ENCODE measurements at places on chromosomes 3 and 15.

GRCh38 chr15:88255484-88256278, 858 bp downstream of the NTRK3 start:
- no peak for DNase-seq

DNA sequence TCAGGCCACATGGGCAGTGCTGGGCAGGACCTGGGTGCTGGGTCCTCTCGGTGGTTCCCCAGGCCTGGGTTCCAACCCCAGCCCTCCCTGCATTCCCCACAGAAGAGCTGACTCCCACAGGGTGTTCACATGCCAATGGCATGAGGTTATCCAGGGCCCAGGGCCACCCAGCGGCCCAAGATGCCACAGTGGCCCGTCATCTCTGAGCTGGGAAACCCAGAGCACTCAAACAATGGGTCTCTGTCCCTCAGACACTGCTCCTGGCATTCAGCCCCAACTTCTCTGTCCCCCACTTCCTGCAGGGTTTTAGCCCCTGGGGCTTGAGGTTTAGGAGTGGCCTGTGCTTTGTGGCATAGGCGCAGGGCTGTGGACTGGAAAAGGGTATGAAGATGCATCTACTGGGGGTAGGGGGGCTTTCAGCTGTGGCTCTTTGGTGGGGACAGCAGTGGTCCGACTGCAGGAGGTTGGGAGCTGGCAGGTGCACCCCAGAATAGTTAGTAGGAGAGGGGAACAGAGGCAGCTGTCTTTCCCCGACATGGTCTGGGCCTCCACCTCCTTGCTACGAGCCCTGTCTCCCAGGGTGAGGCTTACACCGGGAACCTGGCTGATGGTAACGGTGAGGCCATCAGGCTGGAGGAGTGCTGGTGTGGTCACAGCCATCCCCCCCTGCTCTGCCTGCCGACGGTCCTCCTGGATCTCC, 1.7 kb downstream of the CCDC9B start:
- DNase-seq = no peak

DNA sequence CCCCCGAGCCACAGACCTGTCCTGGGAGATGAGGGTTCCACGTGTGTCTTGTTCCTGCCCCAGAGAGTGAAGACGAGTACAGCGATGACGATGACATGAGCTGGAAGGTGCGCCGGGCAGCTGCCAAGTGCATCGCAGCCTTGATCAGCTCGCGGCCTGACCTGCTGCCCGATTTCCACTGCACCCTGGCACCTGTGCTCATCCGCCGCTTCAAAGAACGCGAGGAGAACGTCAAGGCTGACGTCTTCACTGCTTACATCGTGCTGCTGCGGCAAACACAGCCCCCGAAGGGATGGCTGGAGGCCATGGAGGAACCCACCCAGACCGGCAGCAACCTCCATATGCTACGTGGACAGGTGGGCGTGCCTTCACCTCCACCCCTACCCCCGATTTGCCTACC, 18.6 kb downstream of the CAND2 start:
- DNase-seq = no peak

- DNase-seq = no peak
Measured at GRCh38 chr3:14608298-14608697, 43.3 kb upstream of the CCDC174 start.

GRCh38 chr15:66842710-66843441, 140.8 kb downstream of the SMAD6 start:
- DNase-seq = no peak

GRCh38 chr3:38018296-38019266, 10.9 kb downstream of the PLCD1 start:
- no peak for DNase-seq

DNA sequence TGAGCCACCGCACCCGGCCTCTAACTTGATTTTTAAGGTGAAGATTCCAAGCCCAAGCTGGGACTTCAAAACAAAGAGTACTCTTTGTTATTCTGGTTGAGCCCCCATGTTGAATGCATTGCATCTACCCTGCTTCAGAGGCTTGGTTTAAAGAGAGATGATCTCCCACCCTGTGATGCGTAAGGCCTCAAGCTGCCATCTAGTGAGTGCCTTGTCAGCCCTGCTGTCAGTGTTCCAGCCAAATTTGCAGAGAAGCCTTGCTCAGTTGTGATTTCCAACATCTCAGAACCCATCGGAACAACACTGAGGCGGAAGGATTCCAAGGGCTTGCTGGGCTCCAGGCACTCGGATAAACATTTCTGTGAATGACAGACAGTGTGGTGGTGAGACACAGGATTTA, 210.7 kb upstream of the RGMA start:
- DNase-seq = no peak

- no peak for DNase-seq
Measured at GRCh38 chr3:80734920-80735319, 967.1 kb upstream of the ROBO1 start.

- peak; percentile 55 for DNase-seq
Measured at GRCh38 chr3:50436114-50436674, 67.2 kb downstream of the CACNA2D2 start.

DNA sequence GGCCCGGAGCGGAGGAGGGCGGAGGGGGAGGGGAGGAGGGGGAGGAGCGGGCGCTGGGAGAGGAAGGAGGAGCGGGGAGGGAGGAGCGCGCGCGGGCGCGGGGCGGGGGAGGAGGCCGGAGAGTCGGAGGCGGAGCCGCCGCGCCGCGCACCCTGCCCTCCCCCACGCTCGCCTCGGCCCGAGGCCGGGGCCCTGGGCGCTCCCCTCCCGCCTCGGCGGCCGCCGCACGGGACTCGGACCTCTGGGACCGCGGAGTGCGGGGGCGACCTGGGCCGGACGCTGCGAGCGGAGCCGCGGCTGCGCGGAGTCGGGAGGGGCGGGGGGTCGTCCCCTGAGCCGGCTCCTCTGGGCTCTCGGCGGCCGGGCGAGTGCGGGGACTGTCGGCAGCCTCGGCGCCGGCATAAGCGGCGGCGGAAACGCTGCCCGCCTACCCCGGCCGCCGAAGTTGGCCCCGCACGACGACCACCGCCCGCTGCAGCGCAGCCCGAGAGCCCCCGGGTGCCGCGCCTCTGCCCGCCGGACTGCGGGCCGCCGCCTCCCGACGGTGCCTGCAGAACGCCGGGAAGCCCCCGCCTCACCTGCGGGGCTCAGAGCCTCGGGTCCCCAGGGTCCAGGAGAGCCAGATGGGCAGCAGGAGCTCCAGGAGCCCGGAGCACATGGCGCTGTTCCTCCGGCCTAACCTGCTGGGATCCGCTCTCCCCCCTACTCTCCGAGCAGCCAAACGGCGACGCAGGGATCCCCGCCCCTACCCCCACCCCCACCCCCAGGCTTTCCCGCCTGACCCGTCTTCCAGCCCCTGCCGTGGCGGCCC, 406 bp upstream of the GABRB3 start:
- no peak for DNase-seq

DNA sequence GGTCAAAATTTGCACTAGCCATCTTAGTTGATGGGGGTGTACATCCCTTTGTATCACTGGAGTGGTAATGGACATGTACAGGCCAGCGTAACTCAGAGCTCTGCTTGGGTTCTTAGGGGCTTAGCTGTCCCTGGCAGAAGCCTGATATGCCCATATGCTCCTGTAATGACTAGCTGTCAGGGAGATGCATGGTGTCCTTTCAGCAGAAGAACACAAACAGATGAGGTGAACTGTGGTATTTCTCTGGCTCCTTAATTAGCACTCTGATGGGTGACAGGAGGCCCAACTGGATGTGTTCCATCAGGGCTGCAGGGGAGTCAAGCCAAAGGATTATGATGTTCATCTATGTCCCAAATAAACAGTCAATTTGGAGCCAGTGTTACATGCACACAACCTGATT, 774.5 kb downstream of the AGBL1 start:
- DNase-seq = no peak

DNA sequence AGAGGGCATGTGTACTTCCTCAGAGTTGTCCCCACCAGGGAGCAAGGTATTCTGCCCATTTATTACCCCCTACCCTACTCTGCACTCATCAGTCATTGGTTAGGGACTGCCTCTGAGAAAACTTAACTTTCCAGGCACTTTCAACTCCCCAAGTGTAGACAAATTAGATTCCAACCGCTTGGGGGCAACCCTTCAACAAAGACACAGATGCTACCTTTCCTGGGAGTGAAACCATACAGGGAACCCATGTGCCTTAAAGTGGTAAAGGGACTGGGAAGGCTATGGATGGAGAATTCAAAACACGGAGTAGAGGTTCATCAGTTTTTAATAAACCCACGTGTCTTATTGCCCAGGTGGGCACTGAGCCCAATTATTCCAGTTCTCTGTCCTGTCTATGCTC, 19.4 kb upstream of the UBE2E2 start:
- DNase-seq = no peak

- DNase-seq = no peak
Measured at GRCh38 chr3:74789111-74789510, 174.7 kb upstream of the CNTN3 start.

DNA sequence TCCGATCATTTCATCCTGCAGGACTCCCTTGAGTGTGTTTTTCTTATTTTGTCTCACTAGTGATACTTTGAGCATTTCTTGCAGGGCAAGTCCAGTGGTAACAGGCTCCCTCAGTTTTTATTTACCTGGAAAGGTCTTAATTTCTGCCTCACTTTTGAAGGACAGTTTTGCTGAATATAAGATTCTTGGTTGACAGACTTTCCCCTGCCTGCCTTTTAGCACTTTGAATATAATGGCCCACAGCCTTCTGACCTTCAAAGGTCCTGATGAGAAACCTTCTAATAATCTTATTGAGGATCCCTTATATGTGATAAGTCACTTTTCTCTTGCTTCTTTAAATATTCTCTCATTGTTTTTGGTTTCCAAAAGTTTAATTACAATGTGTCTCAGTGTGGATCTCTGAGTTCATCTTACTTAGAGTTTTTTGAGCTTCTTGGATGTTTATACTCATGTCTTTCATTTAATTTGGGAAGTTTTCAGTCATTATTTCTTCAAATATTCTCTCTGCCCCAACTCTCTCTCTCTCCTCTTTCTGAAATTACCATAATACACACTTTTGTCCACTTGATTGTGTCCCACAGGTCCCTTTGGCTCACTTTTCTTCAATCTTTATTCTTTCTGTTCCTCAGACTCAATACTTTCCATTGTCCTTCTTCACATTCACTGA, 36.3 kb upstream of the ARIH1 start:
- DNase-seq = no peak

- DNase-seq = no peak
Measured at GRCh38 chr15:67267440-67267839, 12.9 kb downstream of the IQCH start.

GRCh38 chr15:36109943-36110658, 469.3 kb upstream of the CDIN1 start:
- no peak for DNase-seq

DNA sequence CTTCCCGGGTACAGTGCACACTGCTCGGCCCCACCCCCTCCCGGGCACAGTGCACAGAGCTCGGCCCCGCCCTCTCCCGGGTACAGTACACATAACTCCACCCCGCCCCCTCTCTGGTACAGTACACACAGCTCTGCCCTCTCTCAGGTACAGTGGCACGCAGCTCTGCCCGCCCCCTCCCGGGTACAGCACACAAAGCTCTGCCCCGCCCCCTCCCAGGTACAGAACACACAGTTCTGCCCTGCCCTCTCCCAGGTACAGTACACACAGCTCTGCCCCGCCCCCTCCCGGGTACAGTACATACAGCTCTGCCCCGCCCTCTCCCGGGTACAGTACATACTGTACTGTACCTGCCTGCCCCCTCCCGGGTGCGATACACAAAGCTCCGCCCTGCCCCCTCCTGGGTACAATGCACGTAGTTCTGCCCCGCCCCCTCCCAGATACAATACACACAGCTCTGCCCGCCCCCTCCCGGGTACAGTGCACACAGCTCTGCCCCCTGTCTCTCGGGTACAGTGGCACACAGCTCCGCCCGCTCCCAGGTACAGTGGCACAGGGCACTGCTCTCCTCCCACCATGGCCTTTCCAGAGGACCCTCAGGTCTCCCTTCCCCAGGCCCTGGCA, 16.4 kb upstream of the PRR20G start:
- DNase-seq = no peak

GRCh38 chr3:101133652-101134051, 140.4 kb upstream of the ABI3BP start:
- DNase-seq = no peak

DNA sequence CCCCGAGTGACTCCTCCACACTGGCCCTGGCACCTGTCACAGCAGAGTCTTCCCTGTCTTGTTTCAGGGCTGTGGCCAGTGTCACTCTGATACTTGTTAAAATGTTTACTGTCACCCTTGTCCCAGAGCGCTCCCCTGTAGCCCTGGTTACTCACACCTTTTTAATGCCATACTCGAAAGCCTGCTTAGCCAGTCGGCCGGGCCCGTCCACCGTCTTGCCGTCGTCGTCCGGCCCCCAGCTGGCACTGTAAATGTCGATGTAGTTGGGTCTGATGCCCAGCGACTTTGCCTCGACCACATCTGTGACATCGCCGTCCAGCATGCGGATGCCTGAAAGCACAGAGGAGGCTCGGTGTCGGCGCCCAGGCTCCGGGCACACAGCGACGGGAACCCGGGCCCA, 91.3 kb downstream of the PCSK6 start:
- DNase-seq = no peak

GRCh38 chr3:8557298-8557697, 55.7 kb downstream of the LMCD1 start:
- DNase-seq = no peak

DNA sequence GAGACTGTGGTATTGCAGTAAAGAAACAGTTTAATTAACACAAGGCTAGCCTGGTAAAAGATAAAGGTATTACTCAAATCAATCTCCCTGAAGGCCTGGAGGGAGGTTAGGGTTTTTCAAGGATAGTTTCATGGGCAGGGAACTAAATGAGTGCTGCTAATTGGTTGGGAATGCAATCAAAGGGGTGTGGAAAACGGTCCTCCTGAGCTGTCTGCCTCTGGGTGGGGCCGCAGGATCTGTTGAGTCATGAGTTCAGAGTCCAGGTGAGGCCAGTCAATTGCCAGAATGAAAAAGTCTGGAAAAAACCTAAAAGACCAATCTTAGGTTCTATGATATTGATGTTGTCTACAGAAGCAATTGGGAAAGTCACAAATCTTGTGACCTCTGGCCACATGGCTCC, 293.2 kb downstream of the MCTP2 start:
- no peak for DNase-seq

DNA sequence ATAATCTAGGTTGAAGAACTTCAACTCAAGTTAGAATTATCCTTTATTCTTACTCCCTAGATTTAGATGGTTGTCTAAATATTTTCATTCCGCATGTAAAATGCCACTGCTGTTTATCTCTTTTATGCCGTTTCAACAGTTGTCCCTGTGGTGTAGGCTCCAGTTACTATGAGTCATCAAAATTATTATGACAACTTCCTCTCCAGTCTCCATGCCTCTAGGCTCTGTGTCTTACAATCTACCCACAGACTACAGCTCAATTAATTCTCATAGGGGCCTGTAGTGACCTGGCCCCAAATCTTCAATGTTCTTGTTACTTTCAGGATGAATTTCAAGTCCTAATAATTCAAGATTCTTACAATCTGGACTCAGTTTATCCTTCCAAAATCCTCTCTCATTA, 105.8 kb upstream of the UNC13C start:
- DNase-seq = no peak

GRCh38 chr15:77599357-77599756, 33.4 kb downstream of the LINGO1 start:
- no peak for DNase-seq

GRCh38 chr15:88323468-88323867, 66.9 kb upstream of the NTRK3 start:
- DNase-seq = no peak

GRCh38 chr15:70596354-70597055, 166.9 kb downstream of the UACA start:
- DNase-seq = no peak

- DNase-seq = no peak
Measured at GRCh38 chr15:39124553-39125171, 456.2 kb upstream of the THBS1 start.

All from T follicular helper cell (primary cell).